ENCODE measurements at places on chromosomes 1 and 21. TPM values are rescaled to one million over a fixed set of nuclear protein-coding genes. Genes with fewer than 3 reads are reported as not detected.

- no peaks in the 10 kb centered on the region for H3K27me3 ChIP-seq
- no peak overlapping the region for H3K27ac ChIP-seq
- DNase-seq = no peak
- H3K4me3 ChIP-seq = no peak overlapping the region
- no peaks in the 10 kb centered on the region for H3K4me1 ChIP-seq
These were observed 44.5 kb downstream of the SLC22A15 start for GRCh38 chr1:116020668-116021272.

Gene CLIC4
- total RNA-seq = 217 TPM

Gene TMCO2
- total RNA-seq = not detected

Gene CD164L2
- 5.3 TPM for total RNA-seq

Gene OR2T11
- not detected for total RNA-seq

Gene FBXO2
- 1.3 TPM for total RNA-seq

DNA sequence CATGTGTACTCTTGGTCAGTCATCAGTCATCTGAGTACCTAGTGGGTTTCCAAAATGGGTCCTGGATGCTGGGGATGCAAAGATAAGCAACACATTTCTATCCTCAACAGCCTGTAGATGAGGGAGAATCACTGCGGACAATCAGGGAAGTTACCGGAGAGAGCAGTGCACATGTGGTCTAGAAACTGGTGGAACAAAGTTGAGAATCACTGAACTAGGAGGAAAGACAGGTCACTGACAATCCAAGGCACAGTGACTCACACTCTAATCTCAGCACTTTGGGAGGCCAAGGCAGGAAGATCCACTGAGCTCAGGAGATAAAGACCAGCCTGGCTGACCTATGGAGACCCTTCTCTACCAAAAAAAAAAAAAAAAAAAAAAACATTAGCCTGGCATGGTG lies 31.4 kb upstream of the LGALS8 start:
- no peaks in the 10 kb centered on the region for H3K4me1 ChIP-seq
- H3K27ac ChIP-seq = no peak overlapping the region
- no peak overlapping the region for H3K4me3 ChIP-seq
- no peaks in the 10 kb centered on the region for H3K36me3 ChIP-seq

GRCh38 chr1:47942240-47942629 lies 55.0 kb downstream of the TRABD2B start:
- no peak for DNase-seq
- no peak overlapping the region for H3K4me3 ChIP-seq
- no peaks in the 10 kb centered on the region for H3K4me1 ChIP-seq
- no peak overlapping the region for H3K27ac ChIP-seq
- no peaks in the 10 kb centered on the region for H3K27me3 ChIP-seq

Gene SPRR3
- total RNA-seq = not detected

DNA sequence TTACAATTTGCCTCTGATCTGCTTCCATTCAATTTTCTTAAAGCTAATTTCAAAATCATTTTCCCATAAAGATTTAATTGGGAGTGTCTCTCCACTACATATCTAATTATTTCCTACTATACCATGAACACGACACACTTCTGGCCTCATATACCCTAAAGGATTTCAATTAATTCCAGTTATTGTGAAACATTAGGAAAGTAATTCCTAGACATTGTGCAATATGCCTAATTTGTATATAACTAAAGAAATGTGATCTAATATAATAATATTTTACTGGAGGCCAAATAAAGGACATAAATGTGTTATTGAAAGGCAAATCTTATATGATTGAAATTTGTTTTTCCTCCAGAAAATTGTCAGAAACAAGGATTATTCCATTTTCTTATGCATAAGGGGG lies 727.2 kb upstream of the ADGRL2 start:
- no peaks in the 10 kb centered on the region for H3K4me1 ChIP-seq
- no peak for DNase-seq
- no peaks in the 10 kb centered on the region for H3K36me3 ChIP-seq
- no peak overlapping the region for H3K27ac ChIP-seq
- H3K27me3 ChIP-seq = no peaks in the 10 kb centered on the region
- no peak overlapping the region for H3K4me3 ChIP-seq

Gene RGS8
- total RNA-seq = not detected

- no peaks in the 10 kb centered on the region for H3K27me3 ChIP-seq
- no peaks in the 10 kb centered on the region for H3K36me3 ChIP-seq
- DNase-seq = no peak
- no peak overlapping the region for H3K4me3 ChIP-seq
These were observed 141.4 kb downstream of the SYT2 start for GRCh38 chr1:202568826-202569225.

DNA sequence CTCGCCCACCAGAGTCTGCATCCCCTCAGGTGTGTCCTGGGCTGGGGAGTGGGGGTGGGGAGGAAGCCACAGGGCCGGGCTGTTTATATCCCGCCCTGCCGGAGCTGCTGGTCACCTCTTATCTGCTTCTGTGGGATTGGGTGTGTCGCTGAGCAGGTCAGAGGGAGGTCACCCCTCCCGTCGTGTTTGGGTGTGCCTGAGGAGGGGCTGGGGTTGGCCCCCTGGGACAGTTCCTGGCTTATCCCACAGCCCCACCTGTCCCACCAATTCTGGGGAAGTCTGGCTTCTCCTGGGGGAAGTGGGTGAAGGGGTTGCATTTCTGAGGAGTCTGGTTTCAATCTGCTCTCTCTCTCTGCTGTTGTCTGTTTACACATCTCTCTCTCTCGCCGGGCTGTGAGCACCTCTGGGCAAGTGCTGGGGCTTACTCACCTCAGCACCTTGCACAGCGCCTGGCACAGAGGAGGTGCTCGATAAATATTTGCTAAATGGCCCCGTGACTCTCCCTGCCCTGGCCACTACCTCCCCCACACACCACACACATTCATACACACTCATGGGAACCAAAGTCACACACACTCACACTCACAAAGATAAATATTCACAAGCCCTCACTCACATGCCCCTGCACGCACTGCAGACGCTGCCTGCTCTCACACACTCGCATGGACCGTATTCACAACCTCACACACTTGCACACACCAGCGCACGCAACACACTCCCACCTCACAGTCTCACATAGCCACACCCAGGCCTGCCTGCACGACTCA lies 8.3 kb downstream of the ELF3 start:
- H3K36me3 ChIP-seq = no peaks in the 10 kb centered on the region
- H3K4me3 ChIP-seq = peak overlapping the region; percentile 47
- peak overlapping the region; percentile 87 for H3K27ac ChIP-seq
- peak; percentile 80 for DNase-seq
- H3K4me1 ChIP-seq = peaks cover 3% of the 10 kb centered on the region

GRCh38 chr1:10691740-10692125 lies 104.7 kb downstream of the CASZ1 start:
- peaks cover 34% of the 10 kb centered on the region for H3K4me1 ChIP-seq
- DNase-seq = no peak
- H3K36me3 ChIP-seq = no peaks in the 10 kb centered on the region

- H3K27me3 ChIP-seq = no peaks in the 10 kb centered on the region
- no peaks in the 10 kb centered on the region for H3K36me3 ChIP-seq
These were observed 34.5 kb downstream of the ERO1B start for GRCh38 chr1:236247286-236247685.

Gene RYR2
- total RNA-seq = 0.16 TPM

GRCh38 chr1:29673228-29673500 lies 436.8 kb downstream of the PTPRU start:
- no peaks in the 10 kb centered on the region for H3K27me3 ChIP-seq
- no peak overlapping the region for H3K27ac ChIP-seq
- no peak for DNase-seq
- H3K4me3 ChIP-seq = no peak overlapping the region
- no peaks in the 10 kb centered on the region for H3K36me3 ChIP-seq

- no peak for DNase-seq
- H3K4me1 ChIP-seq = no peaks in the 10 kb centered on the region
- no peaks in the 10 kb centered on the region for H3K27me3 ChIP-seq
- no peak overlapping the region for H3K4me3 ChIP-seq
- H3K27ac ChIP-seq = no peak overlapping the region
These were observed 41.7 kb downstream of the ATF3 start for GRCh38 chr1:212650228-212650627.

- no peaks in the 10 kb centered on the region for H3K4me1 ChIP-seq
- no peaks in the 10 kb centered on the region for H3K27me3 ChIP-seq
- peak overlapping the region; percentile 75 for H3K27ac ChIP-seq
- peak; percentile 89 for DNase-seq
- no peaks in the 10 kb centered on the region for H3K36me3 ChIP-seq
These were observed 106.5 kb upstream of the SLC44A3 start for GRCh38 chr1:94713472-94714141.

DNA sequence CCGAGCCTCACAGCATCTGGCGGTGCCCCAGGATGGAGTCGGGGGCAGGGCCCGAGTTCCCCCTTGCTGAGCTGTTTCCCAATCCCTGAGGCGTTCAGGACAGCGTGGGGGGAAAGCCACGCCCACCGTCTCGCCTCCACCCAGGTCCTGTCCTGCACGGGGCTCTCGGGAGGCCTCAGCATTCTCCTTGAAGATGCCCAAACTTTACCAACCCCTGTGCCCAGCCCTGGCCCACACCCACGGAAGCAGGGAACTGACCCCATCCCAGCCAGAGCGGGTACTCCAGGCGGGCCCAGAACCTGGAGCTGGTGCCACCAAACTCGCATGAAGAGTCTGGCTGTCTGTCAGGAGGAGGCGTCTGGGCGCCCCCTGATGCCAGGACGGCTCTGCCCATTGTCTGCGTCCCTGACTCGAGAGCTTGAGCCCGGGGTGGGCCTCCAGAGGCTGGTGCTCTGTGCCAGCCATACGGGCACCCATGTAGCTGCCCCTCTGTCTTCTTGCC lies 35.3 kb upstream of the POFUT2 start:
- H3K27ac ChIP-seq = peak overlapping the region; percentile 8
- H3K27me3 ChIP-seq = peaks cover 5% of the 10 kb centered on the region
- H3K36me3 ChIP-seq = no peaks in the 10 kb centered on the region
- no peak for DNase-seq
- no peak overlapping the region for H3K4me3 ChIP-seq

DNA sequence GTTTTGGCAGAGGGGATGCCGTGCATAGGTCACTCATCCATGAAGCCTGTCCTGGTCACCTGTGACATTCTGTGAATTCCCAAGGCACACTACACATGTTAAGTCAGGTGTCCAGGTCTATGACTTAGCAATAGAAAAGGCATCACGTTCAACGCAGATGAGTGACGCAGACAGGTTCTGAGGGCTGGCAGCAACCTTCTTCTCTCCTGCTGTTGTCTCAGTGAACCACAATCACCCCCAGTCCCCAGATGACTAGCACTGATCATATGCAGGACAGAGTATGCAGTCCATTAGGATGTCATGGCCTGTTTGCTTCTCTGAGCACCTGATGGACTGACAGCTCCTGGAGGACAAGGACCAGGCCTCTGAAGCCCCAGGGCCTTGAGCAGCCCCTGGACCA lies 157.8 kb upstream of the KAZN start:
- no peak overlapping the region for H3K27ac ChIP-seq
- H3K4me3 ChIP-seq = no peak overlapping the region
- no peaks in the 10 kb centered on the region for H3K4me1 ChIP-seq

Gene DIO1
- total RNA-seq = 8.2 TPM

GRCh38 chr1:65207317-65207716 lies 59.3 kb downstream of the AK4 start:
- no peaks in the 10 kb centered on the region for H3K27me3 ChIP-seq
- H3K36me3 ChIP-seq = no peaks in the 10 kb centered on the region
- DNase-seq = no peak

- no peak for DNase-seq
- H3K36me3 ChIP-seq = peaks cover 10% of the 10 kb centered on the region
- peaks cover 13% of the 10 kb centered on the region for H3K4me1 ChIP-seq
- H3K27me3 ChIP-seq = no peaks in the 10 kb centered on the region
- H3K27ac ChIP-seq = no peak overlapping the region
- H3K4me3 ChIP-seq = no peak overlapping the region
These were observed 3.0 kb downstream of the GPN2 start for GRCh38 chr1:26887125-26887524.

Gene HFM1
- 0.73 TPM for total RNA-seq

Gene SPATA45
- total RNA-seq = not detected

Gene CD1E
- total RNA-seq = not detected

Gene RIMKLA
- total RNA-seq = 0.32 TPM

DNA sequence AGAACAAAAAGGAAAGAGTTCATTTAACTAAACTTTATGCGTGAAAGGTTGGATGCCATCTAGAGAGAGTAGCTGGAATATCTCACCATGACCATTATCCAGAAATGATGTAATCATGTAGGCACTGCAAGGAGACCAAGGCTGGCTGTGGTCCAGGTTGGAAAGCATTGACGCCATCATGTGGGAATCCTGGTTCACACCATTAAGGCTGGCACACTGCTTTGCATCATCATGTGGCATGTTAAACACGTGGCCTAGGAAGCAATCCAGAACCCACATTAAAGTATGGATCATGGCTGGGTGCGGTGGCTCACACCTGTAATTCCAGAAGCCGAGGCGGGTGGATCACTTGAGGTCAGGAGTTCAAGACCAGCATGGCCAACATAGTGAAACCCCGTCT lies 4.3 kb downstream of the ADAMTS1 start:
- H3K36me3 ChIP-seq = no peaks in the 10 kb centered on the region
- no peaks in the 10 kb centered on the region for H3K4me1 ChIP-seq
- H3K4me3 ChIP-seq = peak overlapping the region; percentile 83
- no peaks in the 10 kb centered on the region for H3K27me3 ChIP-seq

DNA sequence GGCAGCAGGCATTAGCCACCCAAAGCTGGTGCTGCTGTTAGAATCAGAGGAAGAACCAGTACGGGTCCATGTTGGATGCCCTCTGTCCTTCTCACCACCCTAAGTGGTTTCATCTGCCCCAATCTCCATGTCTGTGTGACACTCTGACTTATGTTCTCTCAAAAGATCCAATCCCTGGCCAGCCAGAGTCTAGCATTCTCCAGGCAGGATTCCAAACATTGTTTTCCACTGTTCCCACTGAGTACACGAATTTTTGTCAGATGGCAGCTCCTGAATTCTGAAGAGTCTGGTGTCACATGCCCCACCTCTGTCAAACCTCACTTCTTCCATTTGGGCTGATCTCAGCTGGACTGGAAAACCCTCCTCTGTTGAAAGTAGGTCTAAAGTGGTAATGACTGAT lies 166.0 kb downstream of the DISC1 start:
- no peaks in the 10 kb centered on the region for H3K27me3 ChIP-seq
- no peak overlapping the region for H3K4me3 ChIP-seq
- no peaks in the 10 kb centered on the region for H3K4me1 ChIP-seq
- H3K36me3 ChIP-seq = no peaks in the 10 kb centered on the region
- no peak for DNase-seq

DNA sequence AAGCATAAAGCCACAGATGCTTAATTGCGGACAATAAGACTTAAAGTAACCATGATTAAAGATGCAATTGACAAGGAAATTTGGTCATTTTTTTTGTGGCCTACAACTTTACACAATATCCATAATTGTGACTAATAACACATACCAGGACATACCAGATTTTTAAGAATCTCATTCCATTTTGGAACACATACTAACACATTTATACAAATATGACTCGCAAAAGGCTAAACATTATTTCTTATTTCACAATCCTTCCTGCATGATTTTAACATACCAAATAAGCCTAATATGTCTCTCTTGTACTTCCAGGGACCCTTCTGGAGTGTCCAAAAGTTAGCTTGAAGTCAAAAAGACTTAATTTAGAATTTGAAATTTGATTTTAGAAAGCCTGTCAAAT lies 48.8 kb downstream of the DR1 start:
- no peaks in the 10 kb centered on the region for H3K4me1 ChIP-seq
- DNase-seq = no peak
- H3K27ac ChIP-seq = no peak overlapping the region

- H3K36me3 ChIP-seq = peaks cover 5% of the 10 kb centered on the region
- peak overlapping the region; percentile 88 for H3K4me3 ChIP-seq
- DNase-seq = no peak
- peaks cover 14% of the 10 kb centered on the region for H3K4me1 ChIP-seq
These were observed 4.1 kb downstream of the CSF1 start for GRCh38 chr1:109914587-109915240.

Data from breast epithelium (tissue), 4 donors.